Upper lobe of right lung (tissue), 1 donor: ENCODE measurements at places on chromosomes 13 and 19. TPM values are rescaled to one million over a fixed set of nuclear protein-coding genes. Genes with fewer than 3 reads are reported as not detected.

DNA sequence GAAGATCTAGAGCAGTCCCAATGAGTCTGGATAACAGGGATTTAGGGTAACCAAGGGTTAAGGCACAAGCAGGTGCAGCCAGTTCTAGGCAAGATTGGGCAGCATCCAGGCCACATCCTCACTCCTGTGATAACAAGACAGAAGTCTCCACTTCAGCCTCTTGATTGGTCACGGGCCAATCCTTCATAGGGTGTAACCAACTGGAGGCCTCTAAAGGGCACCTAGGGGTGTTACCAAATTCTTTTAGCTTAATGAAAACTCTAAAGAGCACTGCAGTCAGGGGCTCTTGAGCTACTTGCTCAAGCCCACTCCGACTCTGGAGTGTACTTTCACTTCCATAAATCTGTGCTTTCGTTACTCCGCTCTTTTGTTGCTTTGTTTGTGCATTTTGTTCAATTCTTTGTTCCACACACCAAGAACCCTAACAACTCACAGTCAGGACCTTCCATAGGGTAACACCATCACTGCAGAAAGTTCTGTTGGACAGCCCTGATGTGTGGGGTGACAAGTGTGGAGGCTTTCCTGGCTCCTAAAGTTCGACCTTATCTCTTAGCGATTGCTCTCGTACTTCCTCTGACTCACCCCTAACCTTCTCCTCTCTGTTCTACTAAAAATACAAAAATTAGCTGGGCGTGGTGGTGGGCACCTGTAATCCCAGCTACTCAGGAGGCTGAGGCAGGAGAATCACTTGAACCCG lies 36.1 kb downstream of the ZSWIM9 start:
- peak; percentile 80 for DNase-seq

DNA sequence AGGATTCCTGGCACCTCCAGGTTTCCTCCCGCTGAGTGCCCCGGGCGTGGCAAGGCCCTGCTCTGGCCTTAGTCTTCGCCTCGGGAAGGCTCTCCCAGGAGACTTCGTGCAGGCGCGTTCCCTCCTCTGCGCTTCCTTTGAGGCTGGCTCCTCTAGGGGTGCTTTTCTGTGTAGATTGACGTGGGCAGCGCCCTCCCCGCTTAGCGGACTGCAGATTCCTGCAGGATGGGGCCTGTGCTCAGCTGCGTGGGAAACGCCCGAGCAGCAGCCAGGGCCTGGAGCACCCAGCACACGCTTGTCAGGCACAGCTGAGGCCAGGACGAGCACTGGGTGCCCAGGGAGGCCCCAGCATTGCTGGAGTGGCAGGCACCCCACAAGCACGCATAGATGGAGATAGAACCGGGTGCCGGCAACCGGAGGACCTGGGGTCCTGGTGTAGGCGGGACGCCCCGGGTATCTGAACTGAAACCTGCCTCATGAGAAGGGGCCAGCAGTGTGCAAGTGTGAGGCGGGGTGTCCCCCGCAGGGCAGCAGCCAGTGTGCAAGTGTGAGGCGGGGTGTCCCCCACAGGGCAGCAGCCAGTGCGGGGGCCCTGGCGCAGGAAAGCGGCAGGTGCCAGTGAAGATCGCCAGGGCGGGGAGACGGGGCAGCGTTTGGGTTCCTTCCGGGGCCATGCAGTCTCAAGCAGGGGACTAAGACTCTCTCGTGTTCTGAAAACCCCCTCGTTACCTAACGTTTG lies 3.4 kb downstream of the NDUFS7 start:
- no peak for DNase-seq

DNA sequence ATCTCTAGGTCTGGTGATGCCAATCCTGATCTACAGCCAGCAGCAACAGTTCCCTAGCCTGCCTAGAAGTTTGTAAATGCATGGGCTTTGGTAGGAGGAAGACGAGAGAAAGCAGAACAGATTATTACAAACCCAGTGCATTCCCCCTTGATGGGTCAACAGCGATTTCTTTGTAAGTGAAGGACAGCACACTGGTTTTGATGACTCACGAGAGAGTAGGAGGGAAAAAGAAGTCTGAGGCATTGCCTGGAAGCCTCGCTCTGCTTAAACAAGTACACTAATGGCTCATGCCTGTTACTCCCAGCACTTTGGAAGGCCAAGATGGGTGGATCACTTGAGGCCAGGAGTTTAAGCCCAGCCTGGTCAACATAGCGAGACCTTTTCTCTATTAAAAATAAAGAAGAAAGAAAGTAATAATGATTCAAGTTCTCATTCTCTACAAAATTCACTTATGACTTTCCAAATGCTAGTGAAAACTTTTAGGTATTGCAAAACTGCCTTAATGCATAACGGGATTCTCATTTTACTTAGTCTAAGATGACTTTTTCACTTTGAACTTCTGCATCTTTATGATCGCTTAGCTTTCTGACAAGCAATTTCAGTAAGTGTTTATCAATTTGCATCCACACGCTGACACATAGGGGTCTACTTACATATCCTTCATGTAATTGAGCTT lies 47.7 kb upstream of the USPL1 start:
- DNase-seq, result no peak

- DNase-seq, result no peak
Observed at GRCh38 chr13:83117046-83117445, 765.2 kb downstream of the SLITRK1 start.

GRCh38 chr13:22883956-22884355 lies 296.8 kb upstream of the SGCG start:
- no peak for DNase-seq

DNA sequence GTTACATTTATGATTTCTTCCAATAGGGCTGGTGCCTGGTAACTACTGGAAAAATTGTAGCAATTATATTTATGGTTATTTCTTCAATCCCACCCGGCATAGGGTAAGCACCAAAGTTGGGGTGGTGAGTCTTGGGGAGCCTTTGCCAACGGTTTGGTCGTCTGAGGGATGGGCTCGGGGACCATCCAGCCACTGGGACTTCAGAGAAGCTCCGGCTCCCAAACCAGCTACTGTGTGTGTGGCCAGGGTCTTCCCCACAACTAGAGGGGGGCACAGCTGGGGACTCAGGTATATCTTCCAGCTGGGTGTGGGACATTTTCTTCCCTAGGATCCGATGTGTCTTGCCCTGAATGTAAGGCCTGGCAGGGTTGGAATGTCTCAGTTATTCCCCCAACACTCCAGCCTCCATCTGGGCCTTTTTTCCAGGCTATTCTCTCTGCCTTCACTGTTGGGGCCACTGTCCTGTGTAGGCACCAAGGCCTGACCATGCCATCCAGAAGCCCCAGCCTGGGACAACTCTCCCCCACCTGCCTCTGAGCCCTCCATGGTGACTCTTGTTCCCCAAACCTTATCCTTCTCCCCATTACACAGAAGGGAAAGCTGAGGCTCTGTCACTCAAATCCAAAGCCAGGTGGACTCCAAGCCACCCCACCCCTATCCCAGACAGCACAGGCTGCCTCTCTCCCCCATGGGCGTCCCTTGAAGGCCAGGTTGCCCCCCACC lies 1.1 kb upstream of the IFI30 start:
- no peak for DNase-seq

DNA sequence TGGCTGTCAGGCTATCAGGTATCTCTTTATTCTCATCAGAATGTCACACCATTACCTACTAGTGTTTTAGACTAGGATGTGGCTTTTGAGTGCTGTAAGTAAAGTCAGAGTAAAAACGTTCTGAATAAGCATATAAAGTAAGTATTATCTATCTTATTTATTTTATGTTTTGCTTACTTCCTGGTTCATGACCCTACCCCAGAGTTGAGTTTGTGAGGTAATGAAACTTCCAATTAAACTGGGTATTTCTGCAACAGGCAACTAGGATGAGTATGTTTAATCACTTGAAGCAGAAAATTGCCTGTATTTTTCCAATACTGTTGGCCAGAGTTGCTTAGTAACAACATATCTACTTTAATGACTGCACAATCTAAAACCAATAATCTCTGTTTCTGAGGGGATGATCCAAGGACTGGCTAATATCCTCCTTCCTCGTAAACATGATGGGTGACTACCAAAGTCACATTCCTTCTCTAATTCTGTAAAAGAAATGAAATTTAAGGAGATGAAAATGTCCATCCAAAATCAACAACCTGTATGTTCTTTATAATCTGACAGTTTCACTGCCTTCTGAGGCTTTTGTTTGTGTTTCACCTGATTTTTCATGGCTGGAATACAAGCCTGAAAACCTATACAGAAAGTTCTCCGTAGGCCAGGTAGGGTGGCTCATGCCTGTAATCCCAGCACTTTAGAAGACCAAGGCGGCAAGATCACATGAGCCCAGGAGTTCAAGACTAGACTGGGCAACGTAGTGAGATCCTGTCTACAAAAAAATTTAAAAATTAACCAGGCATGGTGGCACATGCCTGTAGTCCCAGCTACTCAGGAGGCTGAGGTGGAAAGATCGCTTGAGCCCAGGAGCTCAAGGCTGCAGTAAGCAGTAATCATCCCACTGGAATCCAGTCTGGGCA lies 83.1 kb downstream of the ABCC4 start:
- no peak for DNase-seq

DNA sequence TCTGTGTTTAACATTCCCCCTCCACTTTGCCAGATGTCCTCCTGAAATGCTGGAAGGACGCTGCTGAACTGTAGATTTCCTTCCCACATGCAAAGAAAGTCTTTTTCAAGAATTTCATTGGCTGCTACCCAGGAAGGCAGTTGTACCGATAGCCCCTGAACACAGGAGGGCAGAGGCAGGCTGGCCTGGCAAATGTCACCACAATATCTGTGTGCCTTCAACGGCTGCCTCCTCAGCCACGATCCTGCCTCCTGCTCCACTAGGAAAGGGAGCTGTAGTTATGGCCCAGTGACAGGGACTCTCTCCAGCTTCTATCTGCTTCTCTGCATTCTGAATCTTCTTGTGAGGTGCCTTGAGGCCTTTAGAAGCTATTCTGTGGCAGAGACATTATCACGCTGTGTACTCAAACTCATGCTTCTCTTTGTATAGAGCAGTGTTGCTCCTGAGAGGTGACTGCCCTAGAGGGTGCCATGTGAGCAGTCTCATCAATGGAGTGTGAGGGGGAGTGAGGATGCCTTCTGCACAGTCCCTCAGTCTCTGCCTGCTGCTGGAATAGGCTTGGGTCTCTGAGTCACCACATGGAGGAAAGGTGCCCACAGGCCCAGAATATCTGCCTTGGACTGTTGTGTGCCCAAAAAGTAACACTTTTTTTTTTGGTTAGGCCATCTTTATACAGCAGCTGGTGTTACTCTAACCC lies 279.8 kb downstream of the DNAJC15 start:
- no peak for DNase-seq

DNA sequence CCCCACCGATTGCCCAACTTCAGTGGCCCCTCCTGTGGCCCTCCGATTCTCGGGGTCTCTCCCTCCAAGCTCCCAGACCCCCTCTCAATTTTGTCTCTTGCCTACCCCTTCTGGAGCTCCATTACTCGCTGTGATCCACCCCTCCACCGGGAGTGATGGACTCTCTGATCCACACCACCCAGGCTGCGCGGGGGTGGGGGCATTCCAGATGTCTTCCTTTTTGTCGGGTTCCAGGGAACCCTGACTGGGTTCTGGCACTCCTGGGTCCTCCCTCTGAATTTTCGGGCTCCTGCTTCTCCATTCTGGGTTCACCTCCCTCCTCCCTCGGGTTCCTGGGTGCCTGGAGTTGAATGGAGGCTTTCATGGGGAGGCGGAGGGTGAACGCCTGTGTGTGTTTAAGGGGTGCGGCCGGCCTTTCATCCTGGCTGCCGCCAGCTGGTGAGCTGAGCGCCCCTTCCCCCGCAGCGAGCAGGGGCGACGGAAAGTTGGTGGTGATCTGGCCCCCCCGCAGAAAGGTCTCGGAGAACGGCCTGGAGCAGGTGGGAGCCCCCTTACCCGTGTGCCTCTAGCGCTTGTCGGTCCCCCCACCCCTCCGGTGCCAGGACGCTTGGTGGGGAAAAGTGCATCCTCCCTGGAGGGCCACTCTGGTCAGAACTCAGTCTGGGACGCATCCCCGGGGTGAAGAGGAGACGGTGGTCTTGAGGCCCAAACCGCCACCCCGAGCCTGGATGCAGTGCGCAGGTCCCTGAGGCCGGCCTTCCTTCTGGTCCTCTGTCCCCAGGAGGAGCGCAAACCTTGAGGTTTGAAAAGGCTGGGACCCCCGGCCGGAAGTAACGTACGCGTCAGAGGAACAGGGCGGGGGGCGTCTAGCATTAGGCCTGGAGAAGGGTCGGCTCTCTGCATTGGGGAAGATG lies 1.6 kb downstream of the MISP3 start:
- peak; percentile 69 for DNase-seq

- DNase-seq, result peak; percentile 79
Observed at GRCh38 chr19:3573162-3573857, 566 bp downstream of the HMG20B start.

DNA sequence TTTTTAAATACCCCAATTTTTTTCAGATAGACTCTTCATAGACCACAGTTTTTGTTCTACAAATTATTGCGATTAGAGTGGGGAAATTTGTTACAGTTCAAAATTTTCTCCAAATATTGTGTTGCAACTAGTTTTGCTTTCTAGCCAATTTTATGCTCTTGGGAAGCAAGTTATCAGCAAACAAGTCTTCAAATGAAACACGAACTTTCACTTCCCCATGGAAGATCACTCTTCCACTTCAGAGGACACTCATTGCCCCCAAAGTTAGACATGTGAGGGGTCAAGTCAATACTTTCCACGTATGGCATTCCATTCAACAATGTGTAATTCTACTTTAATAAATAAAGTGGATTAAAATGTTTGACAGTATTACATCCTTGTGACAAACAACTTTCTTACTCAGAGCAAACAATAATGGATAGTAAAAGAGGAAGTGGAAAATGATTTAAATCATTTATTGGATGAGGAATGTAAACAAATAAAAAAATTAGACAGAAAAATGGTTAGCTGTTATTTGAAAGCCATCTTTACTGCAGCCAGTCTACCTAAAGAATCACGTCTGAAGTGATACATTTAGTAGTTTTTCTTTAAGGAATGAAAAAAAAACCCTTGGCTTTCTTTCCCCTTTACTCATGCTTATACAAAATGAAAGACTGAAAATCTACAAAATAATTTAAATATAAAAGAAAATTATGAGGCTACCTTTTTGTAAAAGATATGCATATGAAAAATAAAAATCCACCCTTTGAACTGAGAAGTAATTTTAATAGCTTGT lies 41.2 kb upstream of the TNFSF11 start:
- DNase-seq, result no peak

GRCh38 chr13:85538957-85539356 lies 260.3 kb downstream of the SLITRK6 start:
- DNase-seq, result no peak

DNA sequence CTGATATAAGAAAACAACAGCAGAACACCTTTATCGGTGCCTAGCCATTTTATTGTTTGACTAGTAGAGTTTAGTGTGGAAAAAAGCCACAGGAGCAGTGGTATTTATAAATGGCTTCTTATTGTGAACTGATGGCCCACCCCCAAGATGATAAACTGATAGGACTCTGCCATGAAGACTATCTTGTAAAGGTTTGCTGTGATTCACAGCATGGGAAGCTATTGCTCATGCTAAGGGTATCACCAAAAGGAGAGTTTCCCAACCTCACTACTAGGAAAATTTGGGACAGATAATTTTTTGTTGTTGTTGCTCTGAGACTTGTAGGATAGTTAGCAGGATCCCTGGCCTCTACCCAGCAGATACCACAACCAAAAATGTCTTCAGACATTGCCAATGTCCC lies 12.0 kb upstream of the SLC7A1 start:
- DNase-seq, result no peak

Gene TMEM145
- 0.35 TPM for total RNA-seq

Gene ELF1
- total RNA-seq, result 81.5 TPM

Gene GPR4
- total RNA-seq, result 18.5 TPM

Gene IGFLR1
- total RNA-seq, result 16.9 TPM

Gene RNF6
- total RNA-seq, result 29.5 TPM

Gene CEACAM7
- total RNA-seq, result not detected

Gene CYP4F2
- total RNA-seq, result not detected

Gene SRRM5
- total RNA-seq, result 0.29 TPM
